ENCODE measurements at places on chromosomes 3 and 15.

- DNase-seq: no peak
Observed at GRCh38 chr3:176723758-176724393, 473.4 kb downstream of the TBL1XR1 start.

- DNase-seq: peak; percentile 23
Observed at GRCh38 chr3:112908252-112908651, 61.6 kb upstream of the CD200R1L start.

DNA sequence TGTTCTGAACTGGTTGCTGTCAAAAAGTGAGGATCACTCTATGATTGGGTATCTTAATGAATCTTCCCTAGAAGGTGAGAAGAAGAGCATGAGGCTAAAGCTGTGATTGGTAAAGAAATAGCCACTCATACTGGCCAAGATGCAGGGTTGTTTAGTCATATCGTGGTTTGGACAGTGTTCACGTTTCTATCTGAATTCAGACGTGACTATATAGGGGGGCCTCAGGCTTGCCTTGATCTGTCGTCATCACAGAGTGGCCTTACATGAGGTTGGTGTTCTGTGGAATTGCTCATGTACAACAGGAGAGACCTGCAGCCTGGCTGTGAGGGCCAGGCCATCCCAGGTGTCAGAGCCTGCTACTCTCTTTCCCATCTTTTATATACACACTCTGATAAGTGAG lies 12.4 kb downstream of the RTP2 start:
- DNase-seq: no peak

DNA sequence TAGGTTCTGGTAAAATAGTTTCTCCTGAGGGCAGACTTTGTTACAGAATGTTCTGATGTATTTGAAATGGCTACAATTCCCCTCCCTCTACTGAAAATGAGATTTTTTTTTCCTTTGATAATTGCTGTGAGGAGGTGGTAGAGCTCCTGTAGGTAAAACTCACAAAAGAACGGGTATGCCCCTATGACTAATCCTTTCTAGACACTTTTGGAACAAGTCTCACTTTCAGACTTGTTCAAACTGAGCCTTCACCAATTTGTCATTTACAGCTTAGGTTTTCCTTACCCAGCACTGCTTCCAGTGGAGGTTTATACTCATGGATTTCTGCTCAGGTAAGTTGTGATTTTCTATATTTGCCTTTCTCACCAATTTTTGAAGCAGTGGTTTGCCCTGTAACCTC lies 115.6 kb downstream of the NLGN1 start:
- no peak for DNase-seq

- no peak for DNase-seq
Observed at GRCh38 chr3:82085851-82086475, 324.5 kb upstream of the GBE1 start.
